ENCODE measurements at places on chromosomes 7 and 10. TPM values are rescaled to one million over a fixed set of nuclear protein-coding genes. Genes with fewer than 3 reads are reported as not detected.

Gene CYP3A4
- total RNA-seq = not detected

Gene ARHGEF35
- 1.3 TPM for total RNA-seq

Gene CYP2W1
- not detected for total RNA-seq

Gene SH2B2
- 3.1 TPM for total RNA-seq

Gene CHAT
- not detected for total RNA-seq

Gene KCNH2
- 0.79 TPM for total RNA-seq

Gene ZNRF2
- total RNA-seq = 7.8 TPM

Gene CAMK2B
- 0.63 TPM for total RNA-seq

Gene DGKI
- 12.7 TPM for total RNA-seq

Gene ELFN1
- not detected for total RNA-seq

Gene ING3
- total RNA-seq = 7.2 TPM

Gene C10orf90
- 0.26 TPM for total RNA-seq

Gene CFAP58
- total RNA-seq = 0.23 TPM

Gene PSD
- total RNA-seq = 3.7 TPM

Gene C10orf53
- not detected for total RNA-seq

Gene GPNMB
- total RNA-seq = 214 TPM

Gene PROSER2
- 1.9 TPM for total RNA-seq

Gene TMEM236
- total RNA-seq = 0.07 TPM

Gene FEZF1
- not detected for total RNA-seq

Gene TMEM213
- not detected for total RNA-seq

Gene C10orf105
- total RNA-seq = under 0.01 TPM

Gene SPDYE5
- total RNA-seq = not detected

Gene NMT2
- 25.4 TPM for total RNA-seq

Gene CDH23
- 0.13 TPM for total RNA-seq

Gene SEMA4G
- total RNA-seq = 3.0 TPM

Gene MRPL43
- total RNA-seq = 51.2 TPM

Gene TMEM176A
- not detected for total RNA-seq

Gene PDIA4
- total RNA-seq = 437 TPM

Gene ATP5MK
- total RNA-seq = 103 TPM

Gene STOX1
- total RNA-seq = 0.13 TPM

Gene PSAP
- 1,716 TPM for total RNA-seq

Gene NXPH1
- not detected for total RNA-seq

Gene FAM180A
- 51.3 TPM for total RNA-seq

Gene PLPP4
- 4.3 TPM for total RNA-seq

Gene MUC12
- total RNA-seq = 0.23 TPM

Gene ADCYAP1R1
- total RNA-seq = not detected

Gene ZNF775
- total RNA-seq = 4.0 TPM

Gene TFPI2
- 59.6 TPM for total RNA-seq

Gene MYH16
- not detected for total RNA-seq

Gene PTPRN2
- 0.26 TPM for total RNA-seq

Gene APBB1IP
- 0.26 TPM for total RNA-seq

Gene EXOSC1
- total RNA-seq = 25.4 TPM

Gene GPR141
- not detected for total RNA-seq

Gene CCT6A
- total RNA-seq = 159 TPM

Gene CNPY1
- not detected for total RNA-seq

Gene ENKUR
- 0.07 TPM for total RNA-seq

Gene ZNF239
- 5.9 TPM for total RNA-seq

Gene WIPF3
- 0.07 TPM for total RNA-seq

Gene IFIT2
- total RNA-seq = 9.5 TPM

Gene TLL2
- total RNA-seq = 0.13 TPM

Gene HOXA4
- total RNA-seq = 2.0 TPM

Gene AUTS2
- total RNA-seq = 4.9 TPM

All from smooth muscle cell of the pulmonary artery (primary cell).